ENCODE measurements at places on chromosomes 13 and 19. TPM values are rescaled to one million over a fixed set of nuclear protein-coding genes. Genes with fewer than 3 reads are reported as not detected.
A peak's percentile ranks its signal among the peaks of the same experiment; 100 is the strongest.

DNA sequence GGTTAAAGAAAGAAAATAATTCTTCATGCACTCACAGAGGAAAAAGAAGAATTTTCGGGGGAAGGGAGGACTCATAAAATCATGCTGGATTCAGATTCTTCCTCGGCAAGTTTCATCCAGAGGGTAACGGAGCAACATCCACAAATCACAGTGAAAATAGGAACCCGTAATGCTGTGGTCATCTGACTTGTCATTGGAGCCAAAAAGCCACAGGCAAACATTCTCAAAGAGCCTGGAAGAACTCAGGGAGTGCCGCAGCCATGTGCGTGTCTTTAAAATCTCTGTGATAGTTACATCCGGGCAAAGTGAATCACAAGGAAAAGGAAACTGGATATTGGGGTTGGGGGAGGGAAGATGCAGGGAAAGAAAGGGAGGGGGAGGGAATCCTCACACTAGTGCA lies 33.0 kb upstream of the VSTM2B start:
- DNase-seq = no peak

The ANO8 gene
- 5.5 TPM for total RNA-seq

- no peak for DNase-seq
Observed at GRCh38 chr13:44218501-44219240, 155.0 kb upstream of the SERP2 start.

DNA sequence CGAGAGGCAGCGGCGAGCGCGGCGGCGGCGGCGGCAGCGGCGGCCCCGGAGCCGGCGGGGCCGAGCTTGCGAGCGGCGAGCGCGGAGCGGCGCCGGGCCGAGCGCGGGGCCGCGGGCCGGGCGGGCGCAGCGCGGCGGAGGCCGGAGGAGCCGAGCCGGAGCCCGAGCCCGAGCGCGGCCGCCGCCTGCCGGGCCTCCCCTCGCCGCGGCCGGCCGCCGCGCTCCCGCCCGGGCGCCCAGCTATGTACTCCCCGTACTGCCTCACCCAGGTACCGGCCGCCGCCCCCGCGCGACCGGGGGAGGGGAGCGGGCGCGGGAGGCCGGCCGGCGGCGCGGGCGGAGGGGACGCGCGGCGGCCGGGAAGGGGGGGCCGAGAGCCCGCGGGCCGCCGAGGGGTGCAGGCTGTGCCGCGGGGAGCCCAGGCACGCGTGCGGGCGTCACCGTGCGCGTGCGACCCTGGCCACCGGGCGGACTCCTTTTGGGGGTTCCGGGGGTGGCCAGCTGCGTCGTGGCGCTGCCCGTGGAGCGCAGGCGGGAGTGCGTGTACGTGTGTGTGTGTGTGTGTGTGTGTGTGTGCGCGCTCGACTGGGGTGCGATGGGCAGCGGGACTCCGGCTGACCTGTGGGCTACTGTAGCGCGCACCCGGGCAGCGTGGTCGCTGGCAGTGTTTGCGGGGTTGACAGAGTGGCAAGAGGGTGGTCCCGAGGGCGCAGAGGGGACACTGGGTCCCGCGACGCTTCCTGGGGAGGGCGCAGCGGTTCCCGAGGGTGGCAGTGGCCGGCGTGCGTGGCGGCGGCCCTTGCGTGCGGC lies 526 bp downstream of the NFIX start:
- no peak for DNase-seq

DNA sequence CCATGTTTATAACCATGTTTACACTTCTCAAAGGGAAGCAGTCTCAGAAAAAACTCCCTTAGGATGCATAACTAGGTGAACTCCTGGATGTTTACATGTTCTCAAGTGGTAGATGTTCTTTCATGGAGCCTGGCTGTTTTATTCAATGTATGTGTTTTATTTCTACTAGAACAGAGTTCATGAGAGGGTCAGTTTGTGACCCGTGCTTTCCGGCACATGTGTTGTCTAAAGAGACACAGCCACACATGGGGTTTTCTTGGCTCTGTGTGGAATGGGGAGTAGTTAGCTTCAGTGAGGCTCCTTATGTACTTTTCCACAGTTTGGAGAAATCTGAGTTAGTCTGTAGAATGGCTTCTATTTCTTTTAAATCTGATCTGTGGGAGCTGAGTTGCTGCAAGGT lies 60.9 kb downstream of the ATP8A2 start:
- no peak for DNase-seq

The PNMA8A gene
- total RNA-seq = 0.72 TPM

The ITPKC gene
- total RNA-seq = 39.3 TPM

The FSD1 gene
- total RNA-seq = not detected

DNA sequence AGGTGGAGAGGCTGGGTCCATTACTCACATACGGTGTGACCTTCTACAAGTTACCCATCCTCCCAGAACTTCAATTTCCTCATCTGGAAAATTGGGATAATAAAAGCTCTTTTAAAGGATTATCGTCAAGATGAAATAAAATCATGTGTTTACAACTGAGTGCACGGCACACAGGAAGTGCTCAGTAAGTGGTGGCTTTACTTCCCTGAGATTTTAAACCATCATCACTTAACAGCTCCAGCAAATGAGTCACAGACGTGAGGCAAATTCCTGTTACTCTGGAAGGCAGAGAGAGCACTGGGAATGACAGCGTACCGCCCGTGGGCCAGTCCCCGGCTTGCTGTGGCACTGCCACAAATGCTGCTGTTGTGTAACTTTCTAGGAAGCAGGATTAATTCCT lies 64.1 kb downstream of the MRPL57 start:
- DNase-seq = no peak

GRCh38 chr13:112255550-112256120 lies 120.5 kb upstream of the SPACA7 start:
- no peak for DNase-seq

DNA sequence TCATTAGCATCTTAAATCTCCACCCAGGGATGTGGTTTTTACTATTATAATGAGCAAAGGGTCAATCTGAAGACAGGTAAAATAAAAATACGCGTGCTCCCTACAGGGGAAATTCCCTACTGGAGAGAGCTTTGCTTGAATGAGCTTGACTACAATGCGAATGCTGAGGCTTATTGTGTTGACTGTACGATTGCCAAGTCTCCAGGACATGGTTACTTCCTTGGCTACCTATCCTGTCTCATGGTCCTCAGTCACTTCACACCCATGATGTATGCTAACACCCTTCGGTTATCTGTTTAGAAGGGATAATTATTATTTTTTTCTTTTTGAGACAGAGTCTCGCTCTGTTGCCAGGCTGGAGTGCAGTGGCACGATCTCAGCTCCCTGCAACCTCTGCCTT lies 61.7 kb downstream of the ZNF627 start:
- DNase-seq = no peak

The LGALS4 gene
- not detected for total RNA-seq

DNA sequence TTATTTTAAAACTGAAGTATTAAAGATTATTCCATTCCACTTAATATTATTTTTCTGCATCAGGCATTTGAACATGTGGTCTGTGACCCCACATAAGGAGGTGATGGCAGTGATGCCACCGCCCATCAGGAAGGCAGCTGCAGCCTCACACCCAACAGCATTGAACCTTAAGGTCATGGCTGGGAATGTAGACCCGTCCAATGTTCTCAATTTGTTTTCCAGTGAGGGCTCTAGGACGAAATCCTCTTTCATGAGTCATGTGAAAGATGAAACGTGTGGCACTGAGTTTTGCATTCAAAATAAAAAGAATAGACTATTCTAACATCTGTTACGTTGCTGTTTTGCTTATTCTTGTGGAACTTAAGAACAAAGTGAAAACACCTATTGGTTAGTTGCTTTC lies 74.5 kb upstream of the ANKRD10 start:
- DNase-seq = no peak

The SGCG gene
- not detected for total RNA-seq

GRCh38 chr13:46743191-46743590 lies 53.8 kb downstream of the ESD start:
- DNase-seq = no peak

DNA sequence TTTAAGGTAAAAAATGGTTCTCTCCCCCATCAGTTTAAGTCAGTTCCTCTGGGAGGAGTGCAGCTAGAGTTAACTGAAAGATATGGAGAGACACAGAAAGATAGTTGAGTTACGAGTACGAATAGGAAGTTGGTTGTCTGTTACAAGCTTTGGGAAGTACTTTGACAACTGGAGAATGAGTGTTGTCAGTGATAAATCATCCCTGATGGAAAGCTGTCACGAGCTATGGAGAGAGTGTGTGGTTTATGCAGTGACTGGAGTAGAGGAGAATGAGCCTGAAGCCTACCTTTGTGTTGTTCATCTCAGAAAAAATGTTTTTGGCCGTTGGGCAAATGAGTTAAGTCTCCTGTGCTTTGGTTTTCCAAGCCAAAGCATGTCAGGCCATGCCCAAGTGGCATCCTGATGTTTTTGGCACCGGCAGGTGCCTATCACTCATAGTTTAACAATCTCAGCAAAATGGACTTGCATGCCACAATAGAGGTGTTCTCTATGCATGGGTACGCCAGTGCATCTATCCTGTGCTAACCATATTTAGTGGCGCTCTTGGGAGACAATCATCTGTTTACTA lies 350.2 kb downstream of the IRS2 start:
- DNase-seq = no peak

DNA sequence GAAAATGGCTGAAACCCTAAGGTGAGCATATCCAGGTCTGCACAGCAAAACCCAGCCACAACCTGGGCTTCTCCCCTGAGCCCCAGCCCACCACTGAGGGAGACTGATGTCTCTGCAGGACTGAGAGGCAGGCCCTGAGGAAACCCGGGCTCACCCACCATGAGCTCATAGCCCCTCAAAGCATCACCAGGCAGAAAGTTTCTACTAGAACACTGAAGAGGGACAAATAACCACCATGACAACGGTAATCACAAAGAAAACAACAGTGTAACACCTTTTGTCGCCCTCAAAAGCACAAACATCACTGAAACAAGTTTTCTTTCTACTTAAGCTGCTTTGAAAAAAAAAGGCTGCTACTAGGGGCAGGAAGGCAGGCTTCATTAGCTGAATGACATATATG lies 29.8 kb downstream of the TSHZ3 start:
- no peak for DNase-seq

- no peak for DNase-seq
Observed at GRCh38 chr19:49064768-49065611, at the start of gene NTF4. Gene NTF4, minus strand, starts transcription at chr19:49064818. Its CDS starts 2,821 bp downstream, at chr19:49061997.

DNA sequence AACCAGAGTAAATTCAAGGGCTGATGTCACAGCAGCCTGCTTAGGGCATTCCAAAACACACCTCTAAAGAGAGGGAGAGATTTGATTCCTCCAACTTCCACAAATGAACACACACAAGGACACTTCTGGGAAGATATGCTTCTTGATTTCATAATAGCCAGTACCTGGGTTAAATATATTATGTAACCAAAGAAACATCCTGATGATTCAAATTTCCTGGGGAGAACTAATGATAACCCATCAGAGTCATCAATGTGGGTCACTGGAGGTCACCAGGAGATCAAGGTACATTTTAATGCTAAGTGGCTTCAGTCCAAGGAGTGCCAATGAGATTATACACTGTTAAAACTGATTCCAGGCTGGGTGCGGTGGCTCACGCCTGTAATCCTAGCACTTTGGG lies 54.0 kb upstream of the DOCK9 start:
- no peak for DNase-seq

The NLRP5 gene
- not detected for total RNA-seq

GRCh38 chr13:68056816-68057710 lies 826.9 kb upstream of the PCDH9 start:
- DNase-seq = no peak

DNA sequence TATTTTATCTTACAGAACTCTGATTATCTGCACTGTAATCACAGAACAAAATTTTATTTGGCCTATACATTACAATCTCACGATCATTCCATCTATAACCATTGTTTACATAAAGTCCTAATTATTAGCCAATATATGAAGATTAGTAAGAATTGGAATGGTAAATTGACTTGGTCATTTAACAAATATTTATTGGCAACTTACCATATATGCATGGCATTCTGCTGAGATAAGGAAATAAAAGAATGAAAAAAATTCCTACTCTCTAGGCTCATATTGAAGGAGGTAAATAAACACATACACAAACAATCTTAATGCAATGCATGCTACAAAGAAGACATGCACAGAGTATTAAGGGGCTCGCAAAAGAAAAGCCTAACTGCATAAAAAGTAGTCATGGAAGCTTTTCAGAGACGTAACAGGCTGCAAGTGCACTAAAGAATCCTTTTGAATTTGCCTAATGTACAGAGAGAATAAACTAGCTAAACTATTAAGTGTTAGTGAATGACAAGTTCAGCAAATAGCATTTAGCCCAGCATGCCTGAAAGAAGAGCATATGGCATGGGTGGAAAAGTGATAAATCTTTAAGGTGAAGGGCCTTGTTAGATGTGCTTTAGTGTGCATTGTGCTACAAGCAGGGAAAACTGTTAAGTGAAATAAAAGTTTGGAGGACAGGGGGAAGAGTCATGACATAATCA lies 1131.1 kb downstream of the PCDH9 start:
- no peak for DNase-seq

GRCh38 chr19:51259348-51260245 lies 8.7 kb downstream of the SIGLECL1 start:
- no peak for DNase-seq

- DNase-seq = peak; percentile 45
Observed at GRCh38 chr19:18279516-18280246, 1.7 kb downstream of the JUND start.

- no peak for DNase-seq
Observed at GRCh38 chr13:73109288-73109899, 50.6 kb downstream of the KLF5 start.

DNA sequence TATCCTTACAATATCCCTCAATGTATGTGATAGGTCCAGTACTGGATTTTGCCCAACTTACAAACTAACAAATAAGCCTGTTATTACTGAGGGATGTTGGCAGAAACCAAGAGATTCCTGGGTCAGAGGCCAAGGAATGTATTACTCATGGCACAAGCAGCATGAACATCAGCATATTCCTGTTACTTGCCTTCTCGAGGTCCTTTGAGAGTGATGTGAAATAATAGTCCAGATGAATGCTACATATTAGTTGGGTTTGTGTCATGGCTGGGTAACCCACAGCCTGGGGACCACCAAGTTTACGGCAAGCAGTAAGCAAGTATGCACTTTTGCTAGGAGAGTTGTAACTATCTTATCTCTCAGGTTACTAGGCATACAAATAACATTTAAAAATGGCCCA lies 384.5 kb upstream of the GPC6 start:
- no peak for DNase-seq

- no peak for DNase-seq
Observed at GRCh38 chr19:36916991-36917390, 859 bp downstream of the ZNF568 start.

DNA sequence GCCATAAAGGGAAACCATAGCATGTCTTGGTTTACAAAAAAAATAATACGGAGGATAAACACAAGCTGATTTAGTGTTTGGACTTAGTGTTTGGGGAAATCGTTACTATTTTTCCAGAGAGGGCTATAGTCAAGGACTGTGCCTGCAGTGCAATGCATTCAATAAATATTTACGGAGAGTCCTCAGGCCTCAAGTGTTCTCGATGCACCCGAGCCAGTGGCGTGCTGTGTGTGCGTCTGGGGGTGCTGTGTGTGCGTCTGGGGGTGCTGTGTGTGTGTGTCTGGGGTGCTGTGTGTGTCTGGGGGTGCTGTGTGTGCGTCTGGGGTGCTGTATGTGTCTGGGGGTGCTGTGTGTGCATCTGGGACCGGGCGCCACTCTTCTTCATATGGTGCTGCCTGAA lies 71.7 kb upstream of the GTF3A start:
- no peak for DNase-seq

The LAIR2 gene
- not detected for total RNA-seq

Data from omental fat pad (tissue), 4 donors.